NCI-H774 (cell line): ENCODE measurements at places on chromosomes 1 and 21.

DNA sequence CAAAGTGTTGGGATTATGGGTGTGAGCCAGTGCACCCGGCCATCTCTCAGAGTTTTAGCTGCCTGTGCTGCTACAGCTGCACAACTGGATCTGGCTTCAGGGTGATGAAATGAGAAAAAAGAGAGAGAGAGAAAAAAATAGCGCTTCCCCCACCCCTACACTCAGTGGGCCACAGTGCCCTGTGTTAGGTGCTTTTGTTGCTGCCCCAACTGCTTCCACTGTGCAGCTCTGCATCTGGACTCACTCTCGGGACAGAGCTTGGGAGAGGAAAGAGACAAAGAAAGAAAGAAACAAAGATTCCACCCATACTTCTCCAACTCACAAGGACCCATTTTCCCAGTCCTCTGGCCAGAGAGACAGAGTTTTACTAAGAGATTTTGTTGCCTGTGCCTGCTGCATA is 50.4 kb downstream of the INAVA start:
- no peak for DNase-seq

- DNase-seq: no peak
These were observed 21.3 kb downstream of the COL6A2 start for GRCh38 chr21:46119144-46119636.

DNA sequence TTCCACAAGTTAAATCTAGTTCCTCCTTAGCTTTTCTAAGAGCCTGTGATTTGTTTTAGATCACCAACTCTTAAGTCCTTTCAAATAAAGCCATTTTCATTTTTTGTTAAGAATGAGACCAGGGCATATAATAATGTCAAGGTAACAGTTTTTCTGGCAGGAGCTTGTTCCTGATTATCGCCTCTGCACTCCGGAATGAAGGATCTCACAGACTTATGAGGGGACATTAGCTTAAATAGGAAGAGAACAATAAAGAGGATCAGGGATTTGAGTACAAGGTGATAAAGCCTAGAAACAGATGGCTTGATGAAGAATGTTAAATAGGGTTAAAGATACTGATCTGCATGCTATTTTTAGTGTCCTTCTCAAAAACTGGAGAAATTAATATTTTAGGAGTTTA is 13.6 kb upstream of the OTUD7B start:
- DNase-seq: no peak

DNA sequence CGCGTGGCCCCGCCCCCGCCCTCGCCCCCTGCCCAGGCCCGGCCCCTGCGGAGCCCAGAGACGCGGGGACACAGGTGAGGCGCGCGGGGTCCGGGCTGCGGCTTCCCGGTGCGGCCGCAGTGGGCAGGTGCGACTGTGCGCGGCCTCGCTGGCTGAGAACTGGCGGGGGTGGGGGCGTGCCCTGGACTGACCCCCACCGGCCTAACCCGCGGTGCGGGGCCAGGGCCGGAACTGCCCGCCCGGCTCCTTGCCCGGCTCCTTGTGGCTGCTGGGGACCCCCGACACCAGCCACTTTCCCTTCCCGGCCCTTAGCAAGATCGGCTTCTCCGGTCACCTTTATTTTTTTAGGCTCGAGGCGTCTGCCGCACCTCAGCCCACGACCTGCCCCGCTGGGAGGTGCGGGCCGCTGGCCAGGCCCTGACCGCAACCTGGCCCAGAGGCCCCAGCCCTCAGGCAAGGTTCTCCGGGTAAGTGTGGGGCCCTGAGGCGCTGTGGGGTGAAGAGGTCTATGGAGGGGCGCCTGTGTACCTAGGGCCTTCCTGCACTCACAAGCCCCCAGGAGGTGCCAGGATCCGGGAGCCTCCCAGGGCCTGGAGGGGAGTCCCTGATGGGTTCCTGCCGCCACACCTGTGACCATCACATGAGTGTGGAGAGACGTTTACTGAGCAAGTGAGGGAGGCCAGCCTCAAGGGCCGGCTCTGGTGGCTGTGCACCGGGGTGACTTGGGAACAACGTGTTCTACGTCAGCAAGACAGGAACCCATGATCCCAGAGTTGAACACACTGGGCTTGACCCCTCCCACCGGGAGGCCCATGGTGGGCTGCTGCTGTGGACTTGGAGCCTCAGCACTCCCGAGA is at the start of gene SMIM1:
Gene SMIM1 (plus strand): TSS at position 35 of the 857 bp plus-strand sequence. CDS start 2,625 bp downstream, outside the sequence.
- DNase-seq: no peak

GRCh38 chr1:181324797-181325616 is 158.3 kb upstream of the CACNA1E start:
- DNase-seq: no peak

DNA sequence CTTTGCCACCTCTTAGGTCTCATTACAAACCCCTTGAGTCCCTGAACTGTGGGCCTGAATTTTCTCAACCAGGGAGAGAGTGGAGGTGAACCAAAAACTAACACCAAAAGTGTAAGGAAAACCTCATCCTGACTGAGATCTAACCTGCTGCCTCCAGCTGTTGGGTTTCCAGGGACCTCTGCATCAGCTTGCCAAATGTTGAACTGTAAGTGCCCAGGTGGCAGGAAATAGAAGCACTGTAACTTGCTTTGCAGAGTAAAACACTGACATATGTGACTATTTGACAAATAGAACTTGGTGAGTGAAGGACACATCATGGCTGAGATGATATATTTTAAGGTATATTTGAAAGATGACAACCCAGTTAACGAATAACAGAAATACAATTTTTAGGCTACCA is 48.4 kb upstream of the NR5A2 start:
- no peak for DNase-seq

- DNase-seq: peak; percentile 72
These were observed 90.9 kb downstream of the SLC30A10 start for GRCh38 chr1:219837274-219837993.

DNA sequence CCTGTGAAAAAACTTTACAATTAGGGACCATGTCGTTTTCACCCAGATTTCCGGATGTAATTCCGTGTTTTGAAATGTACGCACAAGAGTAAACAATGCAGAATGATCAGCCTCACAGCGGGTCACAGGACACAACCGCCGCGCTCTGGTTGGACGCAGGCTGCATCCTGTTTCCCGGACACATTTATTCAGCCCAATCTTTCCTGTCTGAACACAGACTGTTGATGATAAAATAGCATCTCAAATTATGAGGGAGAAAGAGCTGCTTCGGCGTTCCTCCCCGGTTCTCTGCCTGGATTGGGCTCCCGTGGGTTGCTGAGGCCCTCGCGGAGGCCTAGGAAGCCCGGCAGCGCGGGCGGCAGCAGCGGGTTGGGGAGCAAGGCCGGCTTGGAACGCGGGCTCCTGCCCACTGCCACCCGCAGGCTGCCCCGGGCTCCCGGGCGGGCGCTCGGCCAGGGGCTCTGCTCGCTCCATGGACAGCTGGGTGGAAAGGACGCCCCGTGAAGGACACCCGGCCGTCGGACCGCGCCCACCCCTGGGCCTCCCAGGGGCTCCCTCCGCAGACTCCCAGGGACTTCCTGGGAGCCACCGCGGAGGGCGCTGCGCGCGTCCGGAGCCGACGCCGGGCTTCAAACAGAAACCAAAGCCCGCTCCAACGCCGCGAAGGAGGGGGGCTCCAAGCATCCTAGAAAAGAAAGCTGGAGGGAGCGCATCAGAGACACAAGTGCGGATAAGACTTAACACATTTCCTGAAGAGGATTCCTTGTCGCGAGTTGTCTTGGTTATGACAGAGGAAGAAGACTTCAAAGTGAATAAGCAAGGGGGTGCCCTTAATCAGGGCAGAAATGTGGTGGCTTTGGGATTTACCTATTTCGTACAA is 122.3 kb downstream of the ESRRG start:
- DNase-seq: peak; percentile 83

GRCh38 chr1:176783309-176783708 is 320.3 kb downstream of the PAPPA2 start:
- no peak for DNase-seq

- no peak for DNase-seq
These were observed 1.1 kb downstream of the CKS1B start for GRCh38 chr1:154975409-154976059.

GRCh38 chr1:4485398-4485797 is 169.0 kb upstream of the AJAP1 start:
- DNase-seq: no peak

GRCh38 chr1:107657356-107657755 is 307.6 kb downstream of the VAV3 start:
- no peak for DNase-seq

GRCh38 chr1:30727824-30728223 is 4.4 kb upstream of the MATN1 start:
- no peak for DNase-seq

DNA sequence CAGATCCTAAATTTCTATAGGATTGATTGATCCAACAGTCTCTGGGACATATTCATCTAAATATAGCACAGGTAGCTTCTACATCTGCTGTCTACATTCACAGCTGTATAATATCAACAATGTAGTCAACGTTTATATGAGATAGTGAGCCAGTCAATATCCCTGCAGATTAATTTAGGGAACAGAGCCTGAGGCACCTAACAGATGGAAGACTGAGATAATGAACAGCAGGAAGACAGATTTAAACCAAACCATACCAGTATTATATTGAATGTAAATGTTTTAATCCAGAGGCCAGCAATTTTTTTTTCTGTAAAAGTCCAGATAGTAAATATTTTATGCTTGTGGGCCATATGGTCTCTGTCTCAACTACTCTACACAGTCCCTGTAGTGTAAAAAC is 2072.4 kb downstream of the MRPL39 start:
- no peak for DNase-seq

DNA sequence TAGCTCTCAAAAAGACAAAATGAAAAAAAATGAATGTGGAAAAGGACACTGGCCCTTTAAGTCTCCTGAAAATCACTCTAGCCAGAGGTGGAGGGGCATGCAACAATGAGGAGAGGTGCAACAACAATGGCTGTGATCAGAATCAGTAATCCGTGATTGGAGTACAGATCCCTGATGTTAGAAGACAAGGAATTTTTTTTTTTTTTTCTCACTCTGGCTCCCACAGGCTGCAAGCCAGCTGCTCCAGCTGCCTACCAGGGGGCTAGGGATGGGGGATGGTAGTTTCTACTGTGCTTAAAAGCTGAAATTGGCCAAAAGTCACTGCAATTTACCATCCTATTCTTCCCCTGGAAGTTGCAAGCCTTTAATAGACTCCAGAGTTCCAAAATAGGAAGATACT is 54.5 kb downstream of the STYXL2 start:
- DNase-seq: no peak

- DNase-seq: no peak
These were observed 66.7 kb downstream of the PATJ start for GRCh38 chr1:61808968-61809367.

DNA sequence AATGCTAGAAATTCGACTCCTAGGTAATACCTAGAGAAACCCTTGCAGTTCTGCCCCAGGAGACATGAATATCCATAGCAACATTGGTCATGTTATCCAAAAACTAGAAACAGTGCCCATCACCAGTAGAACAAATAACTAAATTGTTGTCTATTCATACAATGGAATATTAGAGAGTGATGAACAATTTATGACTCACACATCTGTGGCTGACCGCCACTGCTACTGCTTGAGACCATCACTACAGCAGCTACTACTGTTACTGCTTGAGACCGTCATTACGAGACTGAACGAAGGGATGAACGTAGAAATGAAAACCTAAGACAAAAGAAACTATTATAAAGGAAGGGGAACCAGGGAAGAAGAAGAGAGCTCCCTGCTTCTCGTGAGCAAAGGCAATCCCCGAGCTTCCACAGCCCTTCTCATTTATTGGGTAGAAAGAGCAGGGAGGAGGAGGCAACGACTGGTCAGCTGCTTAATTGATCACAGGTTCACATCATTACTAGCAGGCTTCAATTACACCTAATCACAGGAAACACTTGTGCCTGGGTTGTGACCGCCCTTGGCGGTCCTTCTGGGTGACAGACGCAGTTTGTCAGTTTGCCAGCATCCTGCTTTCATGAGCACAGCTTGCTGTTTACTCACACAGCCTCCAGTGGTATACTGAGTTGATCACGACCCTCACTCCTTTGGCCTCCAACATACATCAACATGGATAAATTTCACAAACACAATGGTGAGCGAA is 14.1 kb upstream of the PADI4 start:
- DNase-seq: no peak

DNA sequence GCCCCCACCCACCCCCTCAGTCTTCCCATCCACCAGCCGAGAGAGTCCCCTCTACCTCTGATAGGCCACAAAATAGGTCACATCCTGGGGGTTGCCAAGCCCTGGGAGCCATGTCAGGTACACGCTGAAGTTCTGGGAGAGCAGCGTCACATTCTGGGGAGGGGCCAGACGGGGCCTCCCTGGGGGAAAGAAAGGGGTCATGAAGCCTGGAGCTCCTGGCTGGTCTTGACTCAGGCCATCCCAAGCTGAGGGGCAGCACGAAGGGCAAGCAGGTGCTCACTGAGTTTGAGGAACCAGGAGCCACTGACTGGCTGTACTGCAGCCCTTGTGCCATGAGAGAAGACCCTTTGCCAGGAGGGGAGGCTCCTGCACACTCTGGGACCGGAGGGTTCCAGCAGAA is 6.4 kb downstream of the IFNLR1 start:
- DNase-seq: no peak

GRCh38 chr1:230072866-230073265 is 5.8 kb downstream of the GALNT2 start:
- no peak for DNase-seq

DNA sequence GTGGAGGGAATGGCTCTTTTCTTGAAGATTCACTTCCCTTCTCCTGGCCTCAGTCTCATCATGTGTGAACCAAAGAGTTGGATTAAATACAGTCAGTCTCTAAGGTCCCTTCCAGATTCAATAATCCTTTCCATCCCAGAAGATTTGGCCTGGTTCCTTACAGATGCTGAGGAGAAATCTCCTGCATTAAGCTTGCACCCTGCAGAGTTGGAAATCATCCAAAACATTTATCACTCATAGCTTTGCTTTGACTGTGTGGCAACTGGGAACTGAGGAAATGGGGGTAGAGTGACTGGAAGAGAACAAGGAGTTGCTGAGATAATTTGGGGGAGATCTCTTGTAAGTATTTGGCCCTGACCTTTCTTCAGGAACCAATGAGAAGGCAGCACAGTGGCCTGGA is 220.5 kb upstream of the SGIP1 start:
- DNase-seq: no peak

GRCh38 chr1:116122955-116123757 is 12.0 kb downstream of the MAB21L3 start:
- DNase-seq: no peak

- no peak for DNase-seq
These were observed 643.3 kb downstream of the NPHP4 start for GRCh38 chr1:5348732-5349465.

GRCh38 chr1:27136236-27136551 is 18.7 kb downstream of the SLC9A1 start:
- DNase-seq: no peak

- no peak for DNase-seq
These were observed 58.3 kb downstream of the RGS2 start for GRCh38 chr1:192867180-192867579.

- DNase-seq: no peak
These were observed 30.6 kb upstream of the EXO1 start for GRCh38 chr1:241817331-241817792.
